ENCODE measurements at places on chromosomes 12 and 14.

DNA sequence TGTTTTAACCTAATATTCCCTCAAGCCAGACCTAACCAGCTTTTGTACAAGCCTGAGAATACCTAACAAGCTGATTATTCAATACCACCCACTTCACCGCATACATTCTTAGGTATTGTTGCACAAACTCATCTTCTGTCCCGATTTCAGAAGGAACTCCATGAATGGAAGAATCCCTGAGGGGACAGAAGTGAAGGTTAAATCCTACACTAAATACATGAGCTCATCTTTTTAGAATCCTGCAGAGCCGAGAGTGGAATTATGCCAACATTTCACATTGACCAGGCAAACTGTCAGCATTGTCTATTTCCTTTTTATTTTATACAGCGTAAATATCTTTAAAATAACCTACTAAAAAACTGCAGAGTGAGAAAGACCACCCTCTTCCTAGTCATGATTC lies 140.7 kb upstream of the PRICKLE1 start:
- DNase-seq, result no peak

DNA sequence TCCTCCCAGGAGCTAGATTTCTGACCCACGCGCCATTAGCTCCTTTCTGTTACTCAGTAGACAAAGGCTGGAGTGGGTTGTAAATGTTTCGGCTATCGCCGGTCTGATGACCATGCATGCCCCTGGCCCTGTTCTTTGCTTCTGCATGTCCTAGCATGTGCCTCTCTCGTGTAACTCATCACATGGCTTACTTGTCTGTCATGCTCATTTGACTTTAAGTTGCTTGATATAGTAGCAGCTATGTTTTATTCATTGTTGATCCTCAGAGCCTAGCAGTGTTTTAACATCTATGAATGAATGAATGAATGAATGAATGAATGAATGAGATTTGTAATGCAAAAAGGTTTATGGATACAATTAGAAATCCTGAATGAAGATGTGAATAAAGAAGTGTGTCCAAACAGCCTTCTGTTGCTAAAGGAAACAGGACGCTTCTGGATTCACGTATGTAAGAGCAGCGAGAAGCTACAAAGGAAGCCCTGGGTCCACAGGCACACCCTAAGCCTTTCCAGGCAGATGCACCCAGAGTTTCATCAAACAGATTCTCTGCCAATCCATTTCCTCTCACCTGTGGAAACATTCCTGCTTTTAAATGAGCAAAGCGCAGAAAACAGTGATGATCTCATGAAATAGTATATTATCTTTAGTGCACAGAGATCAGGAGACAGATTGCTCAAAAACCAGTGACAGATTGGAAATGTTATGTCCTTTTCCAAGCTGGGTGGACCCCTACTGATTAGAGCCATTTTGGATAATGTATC lies 3.4 kb downstream of the GSG1 start:
- no peak for DNase-seq

GRCh38 chr12:91017511-91018263 lies 12.9 kb upstream of the EPYC start:
- no peak for DNase-seq

GRCh38 chr12:116196752-116197718 lies 80.5 kb downstream of the MED13L start:
- DNase-seq, result no peak

GRCh38 chr12:43378448-43378847 lies 173.6 kb downstream of the ADAMTS20 start:
- no peak for DNase-seq

DNA sequence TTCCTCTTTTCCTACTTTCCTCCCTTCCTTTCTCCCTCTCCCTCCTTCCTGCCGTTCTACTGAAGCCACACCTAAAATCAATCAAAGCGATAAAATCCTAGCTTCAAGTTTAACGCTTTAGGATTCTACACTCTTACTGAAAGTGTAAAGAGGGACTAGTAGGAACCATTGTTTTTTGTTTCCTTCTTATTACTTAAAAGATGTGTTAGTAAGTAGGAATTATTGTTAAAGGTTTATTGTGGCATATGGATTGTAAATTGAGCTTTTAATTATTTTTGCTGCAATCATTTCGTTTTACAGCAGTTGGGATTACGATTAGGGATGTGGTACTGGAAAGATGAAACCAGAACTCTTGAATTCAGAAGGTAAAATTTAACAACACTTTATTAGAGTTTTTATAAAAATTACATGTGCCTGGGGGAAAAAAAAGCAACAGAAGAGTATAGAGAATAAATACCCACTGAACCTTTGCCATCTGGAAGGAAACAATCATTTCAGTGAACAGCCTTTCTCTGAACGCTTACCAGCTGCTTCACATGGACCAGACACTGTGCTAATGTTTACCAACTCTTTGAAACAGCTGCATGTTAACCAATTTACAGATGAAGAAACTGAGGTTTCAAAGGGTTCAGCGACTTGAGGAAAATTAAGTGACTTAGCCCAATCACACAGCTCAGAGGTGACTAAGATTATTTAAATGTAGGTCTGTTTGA lies 1.0 kb downstream of the PPP1R36 start:
- no peak for DNase-seq

- no peak for DNase-seq
Observed at GRCh38 chr12:56941299-56942017, 7.2 kb upstream of the SDR9C7 start.

DNA sequence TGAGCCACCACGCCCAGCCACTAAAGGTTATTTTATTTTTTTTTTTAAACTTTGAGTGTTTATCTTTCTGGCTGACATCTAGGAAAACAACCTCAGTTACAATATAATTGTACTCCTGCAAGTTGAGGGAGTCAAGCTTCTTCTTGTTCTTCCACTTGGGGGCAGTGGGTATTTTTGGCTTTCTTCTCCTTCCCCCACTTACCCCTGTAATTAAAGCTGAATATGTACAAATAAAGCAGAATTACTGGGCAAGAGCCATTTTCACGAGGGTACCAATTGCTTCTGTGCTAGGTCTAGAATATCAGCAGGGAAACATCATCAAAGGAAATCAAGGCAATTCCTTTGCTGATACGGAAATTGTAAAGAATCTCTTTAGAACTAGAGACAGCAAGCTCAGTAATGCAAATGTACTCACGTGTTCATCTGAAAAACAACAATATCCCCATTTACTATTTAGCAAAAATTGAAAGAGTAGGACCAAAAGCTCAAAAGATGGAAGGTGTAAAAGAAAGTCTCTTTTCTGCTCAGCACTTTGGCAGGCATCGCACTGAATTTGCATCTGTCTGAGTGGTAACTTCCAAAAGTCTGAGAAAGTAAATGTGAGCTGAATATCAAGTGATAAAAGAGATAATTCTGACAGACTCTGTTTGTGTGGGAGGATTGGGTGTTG lies 72.8 kb downstream of the TAOK3 start:
- DNase-seq, result no peak

DNA sequence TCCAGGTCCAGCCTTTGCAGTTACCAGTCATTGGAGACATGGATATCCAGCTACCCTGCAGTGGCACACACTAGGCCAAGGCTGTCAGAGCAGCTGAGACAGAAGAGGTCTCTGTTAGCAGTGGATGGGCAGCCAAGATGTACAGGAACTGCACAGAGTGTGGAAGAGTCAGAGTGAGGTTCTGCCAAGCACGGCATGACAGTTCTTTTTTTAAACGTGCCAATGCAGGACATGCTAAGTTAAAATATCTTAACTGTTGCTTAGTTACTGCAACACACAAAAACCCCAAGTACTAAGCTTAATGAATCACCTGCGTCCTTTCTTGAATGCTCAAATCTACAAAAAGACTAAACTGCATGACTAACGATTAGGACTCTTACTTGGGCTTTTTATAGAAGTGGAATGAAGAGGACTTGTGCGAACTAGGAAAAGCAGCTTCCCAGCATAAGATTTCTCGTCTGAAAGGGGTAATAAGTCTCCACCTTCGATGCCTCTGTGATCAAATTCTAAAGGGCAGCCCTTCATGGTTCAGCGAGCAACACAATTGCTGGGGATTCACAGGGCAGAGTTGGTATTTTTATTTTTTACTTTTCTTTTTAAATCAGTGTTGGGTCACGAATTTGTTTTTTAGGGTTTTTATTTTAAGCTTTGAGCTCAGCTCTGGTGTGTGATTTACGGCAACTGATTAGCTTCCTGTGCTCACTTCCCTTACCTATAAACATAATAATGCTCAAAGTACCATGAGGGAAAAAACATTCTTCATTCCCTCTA lies 20.6 kb downstream of the MAPK1IP1L start:
- peak; percentile 36 for DNase-seq

GRCh38 chr14:91830777-91831176 lies 36.6 kb downstream of the TC2N start:
- no peak for DNase-seq

- no peak for DNase-seq
Observed at GRCh38 chr12:51126297-51126696, 42.9 kb upstream of the CSRNP2 start.

GRCh38 chr12:69688471-69689427 lies 10.4 kb downstream of the BEST3 start:
- peak; percentile 35 for DNase-seq

GRCh38 chr12:113226696-113227568 lies 5.7 kb downstream of the TPCN1 start:
- no peak for DNase-seq

DNA sequence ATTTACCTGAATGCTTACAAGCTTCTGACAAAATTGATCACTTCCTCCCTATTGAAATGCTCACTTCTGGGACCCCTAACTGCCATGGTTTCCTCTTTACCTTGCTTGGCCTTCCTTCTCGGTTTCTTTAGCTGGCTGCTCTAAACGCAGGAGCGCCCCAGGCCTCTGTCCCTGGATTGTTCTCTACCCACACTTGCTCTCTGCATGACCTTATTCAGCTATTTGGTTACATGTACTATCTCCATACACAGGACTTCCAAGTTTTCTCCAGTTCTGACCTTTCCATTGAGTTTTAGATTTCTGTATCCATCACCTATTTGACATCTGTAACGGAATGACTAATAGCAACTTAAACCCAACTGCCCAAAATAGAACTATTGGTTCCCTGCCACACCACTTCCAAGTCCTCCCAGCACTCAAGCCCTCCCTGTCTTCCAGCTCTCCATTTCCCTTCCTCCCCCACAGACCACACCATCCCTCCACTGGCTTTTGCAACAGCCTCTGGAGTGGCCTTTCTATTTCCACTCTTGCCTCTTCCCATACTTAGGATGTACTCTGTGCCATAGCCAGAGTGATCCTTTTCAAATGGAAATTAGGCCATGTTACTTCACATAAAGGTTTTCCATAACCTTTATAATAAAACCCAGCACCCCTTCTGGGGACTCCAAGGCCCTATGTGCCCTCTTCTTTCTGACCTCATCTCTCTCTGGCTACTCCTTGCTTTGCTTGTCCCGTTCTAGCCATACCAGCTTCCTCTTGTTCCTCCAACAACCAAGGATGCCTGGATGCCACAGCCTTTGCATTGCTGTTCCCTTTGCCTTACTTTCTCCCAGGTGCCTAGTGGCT lies 202.2 kb downstream of the AEBP2 start:
- DNase-seq, result no peak

- peak; percentile 36 for DNase-seq
Observed at GRCh38 chr14:69573831-69574262, 824 bp downstream of the CCDC177 start.

DNA sequence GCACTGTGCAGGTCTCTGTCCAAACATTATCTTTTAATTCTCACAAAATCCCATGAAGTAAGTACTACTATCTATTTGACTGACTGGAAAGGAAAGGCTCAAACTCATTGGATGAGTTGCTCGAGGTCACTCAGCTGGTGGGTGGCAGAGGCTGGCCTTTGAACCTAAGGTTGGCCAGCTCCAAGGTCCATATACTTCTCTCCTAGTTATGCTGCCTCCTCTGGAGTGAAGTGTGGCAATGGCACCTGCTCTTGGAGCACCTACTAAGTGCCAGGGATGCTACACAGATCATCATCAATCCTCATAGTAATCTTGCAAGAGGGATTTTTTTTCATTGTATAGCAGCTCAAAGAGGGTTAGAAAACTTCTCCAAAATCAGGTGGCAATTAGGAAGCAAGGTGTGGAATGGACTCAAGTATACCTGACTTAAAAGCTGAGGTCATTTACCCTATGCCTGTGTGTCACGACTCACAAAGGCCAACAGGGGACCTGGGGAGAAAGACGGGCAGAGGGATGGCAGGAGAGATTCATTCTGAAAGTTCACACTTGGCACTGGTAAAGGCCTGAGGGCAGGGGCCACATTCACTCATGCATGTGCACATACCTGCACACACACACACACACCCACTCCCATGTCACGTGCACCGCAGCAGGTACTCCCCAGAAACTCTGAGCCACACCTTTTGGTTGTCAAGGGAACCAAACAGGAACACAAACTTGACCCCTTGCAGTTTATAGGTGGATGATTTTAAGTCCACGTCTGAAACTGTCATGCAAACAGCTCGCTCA lies 146.4 kb downstream of the FOXN3 start:
- DNase-seq, result peak; percentile 15

GRCh38 chr12:49227713-49228112 lies 37.2 kb upstream of the TUBA1C start:
- no peak for DNase-seq

DNA sequence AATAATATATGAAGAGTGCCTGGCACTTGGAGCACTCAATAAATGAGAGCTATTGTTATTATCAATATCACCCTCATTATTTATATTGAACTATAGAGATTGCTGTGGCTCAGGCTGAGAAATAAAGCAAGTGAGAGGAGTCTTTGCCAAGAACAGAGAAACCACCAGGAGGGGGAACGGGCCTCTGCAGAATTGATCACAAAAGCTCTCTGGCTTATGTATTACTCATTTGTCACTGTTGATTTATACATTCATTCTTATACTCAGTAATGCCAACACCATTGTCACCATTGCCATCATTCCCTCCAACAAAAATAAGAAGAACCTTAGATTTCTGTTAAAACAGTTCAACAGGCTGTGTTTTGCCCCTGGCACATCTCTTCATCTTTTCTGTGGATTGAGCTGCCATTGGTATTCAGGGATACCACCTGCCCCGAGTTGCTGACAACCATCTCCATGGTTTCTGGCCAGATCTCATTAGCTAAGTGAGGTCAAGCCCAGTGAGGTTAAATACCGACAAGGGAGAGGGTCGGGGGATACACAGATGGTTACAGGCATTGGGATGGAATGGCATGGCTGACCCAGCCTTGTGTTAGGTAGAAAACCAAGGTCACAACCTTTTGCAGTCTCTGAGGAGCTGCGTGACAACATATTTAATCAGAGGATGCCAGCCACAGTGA lies 21.8 kb upstream of the PCNX1 start:
- DNase-seq, result peak; percentile 80

DNA sequence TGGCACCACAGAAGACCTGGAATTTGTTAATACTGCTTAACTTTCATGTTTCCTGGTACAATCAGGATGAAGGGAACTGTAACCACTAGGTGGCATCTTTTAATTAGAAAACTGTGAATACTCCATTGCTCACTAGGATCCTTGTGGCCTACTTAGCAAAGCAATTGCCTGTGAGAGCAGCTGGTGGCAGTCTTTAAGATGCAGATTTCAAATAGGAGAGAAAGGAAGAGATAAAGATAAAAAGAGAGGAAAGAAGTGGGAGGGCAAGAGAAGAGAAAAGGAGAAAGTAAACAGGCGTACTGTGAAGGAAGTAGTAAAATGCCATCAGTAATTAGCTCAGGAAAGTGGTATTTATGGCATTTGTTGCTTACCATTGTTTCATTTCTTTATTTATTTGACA lies 114.5 kb downstream of the RAD51B start:
- DNase-seq, result no peak

All from activated CD4-positive, alpha-beta T cell treated with anti-CD3 and anti-CD28 coated beads for 48 hours (primary cell).